ENCODE measurements at places on chromosomes 3 and 15.

- no peak for DNase-seq
Measured at GRCh38 chr3:29515451-29515850, 234.6 kb downstream of the RBMS3 start.

DNA sequence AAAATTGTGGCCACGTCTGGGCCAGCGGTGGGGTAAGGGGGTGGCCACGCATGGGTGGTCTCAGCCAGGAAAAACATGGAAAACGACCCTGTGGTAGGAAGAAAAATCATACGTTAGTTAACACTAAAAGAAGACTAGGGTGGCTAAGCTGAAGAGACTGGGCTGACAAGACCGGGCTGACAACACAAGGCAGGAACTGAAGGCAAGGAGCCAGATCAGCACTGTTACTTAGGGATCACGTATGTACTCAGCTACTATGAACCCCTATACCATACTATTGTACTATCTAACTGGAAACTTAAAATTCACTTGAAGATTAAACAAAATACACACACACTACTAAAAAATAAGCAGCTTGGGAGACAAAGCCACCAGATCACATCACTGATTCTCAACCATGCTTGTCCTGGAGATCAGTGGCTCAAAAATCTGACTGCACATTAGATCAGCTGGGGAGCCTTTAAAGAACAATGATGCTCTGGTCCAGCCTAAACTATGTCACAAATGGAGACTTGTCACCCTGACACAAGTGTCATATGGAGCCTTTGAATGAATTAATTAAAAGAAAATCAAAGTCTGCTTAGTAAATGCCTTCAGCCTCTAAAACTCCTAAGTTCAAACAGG lies 442.2 kb downstream of the SHQ1 start:
- DNase-seq: no peak

- no peak for DNase-seq
Measured at GRCh38 chr15:45674677-45675076, 39.8 kb downstream of the SQOR start.

DNA sequence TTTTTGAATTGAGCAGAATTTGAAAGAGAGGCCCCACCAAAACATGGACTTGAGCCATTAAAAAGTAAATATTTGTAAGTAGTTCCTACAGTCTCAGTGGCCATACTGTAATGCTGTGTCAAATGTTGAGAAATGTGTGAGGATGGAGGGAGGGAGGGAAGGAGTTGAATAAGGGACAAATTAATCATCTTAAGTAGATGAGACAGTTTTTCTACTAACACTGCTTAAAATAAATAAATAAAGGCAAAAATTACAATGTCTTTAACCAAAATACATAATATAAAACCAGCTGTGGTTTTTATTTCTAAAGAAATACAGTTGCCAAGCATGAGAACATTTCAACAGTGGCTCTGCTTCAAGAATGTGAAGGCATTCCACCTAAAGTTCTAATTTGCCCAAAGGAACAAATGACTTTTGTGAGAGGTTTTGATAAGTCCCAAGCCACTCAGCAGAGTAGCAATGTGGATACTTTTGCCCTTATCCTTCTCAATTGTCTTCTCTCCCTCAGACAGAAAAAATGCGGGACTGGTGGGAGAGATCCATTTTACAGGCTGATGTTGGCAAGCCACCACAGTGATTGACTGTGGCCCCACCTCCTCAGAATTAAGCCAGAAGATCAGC lies 427.0 kb upstream of the RARB start:
- no peak for DNase-seq

DNA sequence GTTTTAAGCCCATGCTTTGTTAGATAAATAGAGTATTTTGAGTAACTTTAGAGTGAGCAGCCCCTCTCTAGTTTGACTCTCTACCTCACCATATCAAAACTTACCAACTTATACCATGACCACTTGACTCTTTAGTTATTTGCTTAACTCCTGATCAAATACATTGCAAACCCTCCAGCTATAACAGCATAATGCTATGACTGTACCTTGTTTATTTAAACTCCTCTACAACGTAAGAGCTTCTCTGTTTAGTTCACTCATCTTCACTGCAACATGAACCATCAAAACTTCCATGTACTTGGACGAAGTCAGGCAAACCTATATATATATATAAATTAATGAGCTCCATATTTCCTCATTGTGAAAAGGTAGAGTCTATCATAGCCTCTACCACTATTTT lies 218.2 kb downstream of the DPH6 start:
- DNase-seq: no peak

DNA sequence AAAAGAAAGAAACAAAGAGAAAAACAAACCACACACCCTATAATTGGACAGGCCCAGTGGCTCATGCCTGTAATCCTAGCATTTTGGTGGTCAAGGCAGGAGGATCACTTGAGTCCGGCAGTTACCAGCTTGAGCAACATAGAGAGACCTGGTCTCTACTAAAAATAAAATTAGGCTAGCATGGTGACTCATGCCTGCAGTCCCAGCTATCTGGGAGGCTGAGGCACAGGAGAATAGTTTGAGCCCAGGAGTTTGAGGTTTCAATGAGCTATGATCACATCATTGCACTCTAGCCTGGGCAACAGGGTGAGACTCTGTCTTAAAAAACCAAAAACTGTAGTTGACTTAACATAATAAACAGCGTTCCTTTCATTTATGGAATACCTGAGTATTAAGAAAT lies 72.3 kb upstream of the ST3GAL6 start:
- DNase-seq: no peak

DNA sequence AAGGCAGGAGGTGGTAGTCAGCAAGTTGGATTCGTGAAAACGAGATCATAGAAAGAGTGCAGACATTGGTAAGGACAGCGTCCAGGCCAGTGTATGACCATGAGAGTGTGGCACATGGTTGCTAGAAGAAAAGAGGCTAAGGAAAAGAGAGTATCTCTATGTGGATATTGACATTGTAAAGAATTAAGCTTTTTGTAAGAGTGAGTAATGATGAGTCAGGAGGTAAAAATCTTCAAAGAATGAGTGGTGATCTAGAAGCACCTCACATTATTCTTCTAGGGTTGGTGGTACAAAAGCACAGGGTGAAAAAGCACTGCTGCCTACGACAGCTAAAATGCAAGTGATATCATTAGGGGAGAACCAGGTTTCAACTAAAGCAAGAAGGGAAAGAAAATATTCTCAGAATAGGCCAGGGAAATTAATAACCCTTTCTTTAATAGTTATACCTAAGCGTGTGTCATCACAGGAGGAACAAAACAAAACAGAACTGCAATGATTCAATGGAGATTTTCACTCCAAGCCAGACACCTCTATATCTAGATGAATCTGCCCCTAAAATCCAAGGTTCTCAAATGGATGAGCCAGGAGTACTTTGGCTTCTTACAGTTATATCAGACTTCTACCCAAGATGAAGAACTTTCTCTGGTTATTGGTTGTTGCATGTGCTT lies 884.7 kb downstream of the NAALADL2 start:
- DNase-seq: no peak

GRCh38 chr15:73001840-73002239 lies 50.4 kb upstream of the NEO1 start:
- no peak for DNase-seq

GRCh38 chr3:66411961-66412887 lies 88.6 kb downstream of the LRIG1 start:
- no peak for DNase-seq

DNA sequence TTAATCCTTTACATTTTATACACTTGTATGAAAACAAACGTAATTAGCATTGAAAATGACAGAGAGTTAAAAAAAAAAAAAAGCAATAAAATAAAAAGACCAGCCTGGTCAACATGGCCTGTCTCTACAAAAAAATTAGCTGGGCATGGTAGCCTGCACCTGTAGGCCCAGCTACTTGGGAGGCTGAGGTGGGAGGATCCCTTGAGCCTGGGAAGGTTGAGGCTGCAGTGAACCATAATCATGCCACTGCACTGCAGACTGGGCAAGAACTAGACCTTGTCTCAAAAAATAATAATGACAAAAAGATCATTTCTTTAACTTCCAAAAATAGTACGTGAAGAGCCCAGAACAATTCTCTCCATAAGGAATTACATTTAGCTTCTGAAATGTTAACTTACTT lies 1.9 kb downstream of the SSR3 start:
- DNase-seq: no peak

DNA sequence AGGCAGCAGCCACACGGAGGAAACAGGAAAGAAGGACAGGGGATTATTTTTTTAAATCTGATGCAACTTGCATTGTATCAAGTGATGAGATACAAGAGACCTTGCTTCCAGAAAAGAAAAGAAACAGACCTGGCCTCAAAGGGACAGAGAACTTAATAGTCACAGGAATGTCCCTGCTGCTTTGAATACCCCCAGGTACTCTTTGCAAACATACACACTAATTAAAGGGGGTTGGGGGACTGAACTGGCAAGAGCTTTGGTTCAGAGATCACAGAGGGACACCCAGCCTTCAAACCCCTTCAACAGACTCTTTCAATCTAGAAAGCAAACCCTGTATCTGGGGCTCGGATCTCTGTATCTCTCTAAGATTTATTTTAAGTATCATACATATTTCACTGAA lies 18.0 kb downstream of the TNIK start:
- no peak for DNase-seq

DNA sequence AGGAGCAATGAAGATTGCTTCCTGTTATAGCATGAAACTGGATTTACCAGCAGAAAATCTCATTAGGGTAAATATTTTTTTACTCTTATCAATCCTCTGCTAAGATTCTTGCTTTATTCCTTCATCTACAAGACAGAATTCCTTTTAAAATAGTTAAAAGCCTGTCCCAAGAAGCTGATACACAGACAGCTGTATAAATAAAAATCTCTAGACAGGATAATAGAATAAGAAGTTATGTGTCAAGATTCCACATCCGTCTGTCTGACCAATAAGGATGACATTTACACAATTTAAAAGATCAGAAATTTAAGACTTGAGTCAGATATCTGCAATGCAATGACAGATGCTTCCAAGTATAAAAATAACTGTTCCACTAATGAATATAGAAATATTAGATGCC lies 57.6 kb downstream of the SSR3 start:
- no peak for DNase-seq

GRCh38 chr3:126464494-126464893 lies 11.2 kb downstream of the ZXDC start:
- no peak for DNase-seq

DNA sequence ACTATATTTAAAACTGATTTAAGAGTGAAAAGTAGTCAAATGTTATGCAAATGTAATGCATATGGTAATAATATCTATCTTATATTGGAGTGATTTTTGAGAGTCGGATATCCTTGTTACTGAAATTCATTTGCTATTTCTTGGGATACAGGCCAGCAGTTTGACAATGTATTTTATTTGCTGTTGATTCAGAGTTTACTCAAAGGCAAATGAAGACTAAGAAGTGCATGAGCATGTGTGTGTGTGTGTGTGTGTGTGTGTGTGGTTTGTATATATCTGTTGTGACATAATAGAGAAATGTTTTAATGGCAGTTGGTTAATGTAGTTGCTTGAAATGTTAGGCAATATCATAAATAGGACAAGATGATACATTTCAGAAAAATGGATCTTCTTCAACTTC lies 39.0 kb downstream of the UNC13C start:
- DNase-seq: no peak

DNA sequence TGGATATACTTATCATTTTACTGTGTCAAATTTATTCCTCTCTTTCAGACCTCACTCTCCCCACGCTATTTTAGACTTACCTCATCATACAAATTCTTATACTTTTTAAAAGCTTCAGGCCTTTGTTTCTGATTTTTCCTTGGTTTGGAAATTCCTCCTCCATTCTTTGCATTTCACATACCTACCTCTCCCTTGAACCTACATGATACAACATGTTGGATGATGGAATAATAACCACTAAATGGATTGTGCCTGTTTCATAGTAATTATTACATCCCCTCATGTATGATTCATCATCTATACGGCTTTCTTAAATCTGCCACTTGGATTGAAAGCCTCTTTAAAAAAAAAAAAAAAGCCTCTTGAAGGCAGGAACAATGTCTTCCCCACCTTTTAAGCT lies 24.6 kb downstream of the TRIP4 start:
- no peak for DNase-seq

DNA sequence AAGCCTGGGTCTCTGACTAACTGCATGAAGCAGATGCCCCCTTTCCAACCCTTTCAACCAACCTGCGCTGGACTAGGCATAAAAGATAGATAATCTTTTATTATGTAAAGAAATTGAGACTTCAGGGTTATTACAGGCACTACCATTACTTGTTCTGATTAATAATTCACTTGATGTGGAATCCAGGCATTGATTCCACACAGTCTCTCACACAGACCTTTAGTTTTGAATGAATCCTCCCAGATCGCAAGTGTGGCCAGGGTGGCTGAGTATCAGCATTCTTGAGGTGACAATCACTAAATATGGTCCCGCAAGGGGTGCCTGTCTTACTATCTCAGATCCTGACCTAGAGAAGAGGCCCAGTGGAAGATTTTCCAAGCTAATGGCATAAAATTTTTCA lies 368.9 kb upstream of the ONECUT1 start:
- DNase-seq: no peak

DNA sequence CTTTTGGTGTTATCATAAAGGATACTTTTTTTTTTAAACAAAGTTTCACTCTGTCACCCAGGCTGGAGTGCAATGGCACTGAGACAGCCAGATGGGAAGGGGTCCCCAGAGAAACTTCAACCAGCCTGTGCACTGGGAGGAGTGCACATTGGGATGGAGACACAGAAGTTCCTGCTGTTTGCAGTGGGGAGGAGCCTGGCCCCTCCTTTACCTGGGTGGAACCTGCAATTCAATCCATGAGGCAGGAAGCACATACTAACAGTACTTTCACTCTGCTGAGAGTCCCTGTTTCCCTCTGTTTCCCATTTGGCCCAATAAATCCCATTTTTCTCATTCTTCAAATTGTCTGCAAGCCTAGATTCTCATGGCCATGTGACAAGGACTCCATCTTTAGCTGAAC lies 42.3 kb upstream of the LHFPL4 start:
- no peak for DNase-seq

DNA sequence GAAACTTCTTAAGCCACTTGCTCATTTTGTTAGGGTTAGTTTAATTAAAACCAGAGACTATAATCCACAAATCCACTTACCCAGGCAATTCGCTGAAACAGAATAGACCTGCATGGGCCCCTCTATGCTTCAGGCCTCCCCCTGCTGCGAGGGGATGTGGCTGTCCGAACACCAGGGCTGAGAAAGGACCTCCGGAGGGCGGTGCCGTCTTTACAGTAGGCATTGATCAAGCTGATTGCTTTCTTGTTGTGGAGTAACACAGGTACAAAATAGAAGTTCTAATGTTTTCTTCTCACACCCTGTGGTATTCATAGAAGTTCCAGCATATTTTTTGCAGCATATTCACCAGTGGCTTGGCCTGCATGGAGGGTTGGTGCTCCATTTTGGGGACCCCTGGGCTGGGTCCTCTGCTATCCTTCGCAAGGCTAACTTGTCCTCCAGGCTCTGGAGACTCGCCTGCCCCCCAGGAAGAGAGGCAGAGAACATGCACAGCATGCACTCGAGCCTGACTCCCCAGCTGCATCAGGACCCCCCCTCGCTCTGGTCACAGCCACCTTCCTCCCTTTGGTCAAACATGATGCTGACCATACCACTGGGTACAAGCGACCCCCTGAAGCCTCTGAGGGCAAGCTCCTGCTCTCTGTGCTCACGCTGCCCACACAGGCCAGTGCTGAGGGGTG lies 55.3 kb downstream of the TPRA1 start:
- no peak for DNase-seq

- DNase-seq: no peak
Measured at GRCh38 chr3:77271306-77271705, 231.4 kb downstream of the ROBO2 start.
